Cardiac atrium fibroblast (primary cell): ENCODE measurements at places on chromosomes 11 and 22. TPM values are rescaled to one million over a fixed set of nuclear protein-coding genes. Genes with fewer than 3 reads are reported as not detected.

PLAAT4 gene
- 11.5 and 28.3 TPM in 2 replicates for total RNA-seq

PANX3 gene
- not detected in 2 replicates for total RNA-seq

SAA4 gene
- total RNA-seq: not detected in 2 replicates

PRSS23 gene
- 197 and 215 TPM in 2 replicates for total RNA-seq

APOBEC3B gene
- total RNA-seq: 2.2 and 6.0 TPM in 2 replicates
